ENCODE measurements at places on chromosomes 12 and 14.
A peak's percentile ranks its signal among the peaks of the same experiment; 100 is the strongest.

DNA sequence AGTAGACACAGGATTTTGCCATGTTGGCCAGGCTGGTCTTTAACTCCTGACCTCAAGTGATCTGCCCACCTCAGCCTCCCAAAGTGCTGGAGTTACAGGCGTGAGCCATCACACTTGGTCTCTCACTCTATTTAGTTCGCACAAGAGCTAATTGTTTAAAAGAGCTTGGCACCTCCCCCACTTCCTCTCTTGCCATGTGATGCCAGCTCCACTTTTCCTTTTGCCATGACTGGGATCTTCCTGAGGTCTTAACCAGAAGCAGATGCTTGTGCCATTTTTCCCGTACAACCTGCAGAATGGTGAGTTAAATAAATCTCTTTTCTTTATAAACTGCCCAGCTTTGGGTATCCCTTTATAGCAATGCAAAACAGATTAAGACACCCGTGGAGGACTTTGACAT lies 200.1 kb upstream of the FRMD6 start:
- no peak for DNase-seq

DNA sequence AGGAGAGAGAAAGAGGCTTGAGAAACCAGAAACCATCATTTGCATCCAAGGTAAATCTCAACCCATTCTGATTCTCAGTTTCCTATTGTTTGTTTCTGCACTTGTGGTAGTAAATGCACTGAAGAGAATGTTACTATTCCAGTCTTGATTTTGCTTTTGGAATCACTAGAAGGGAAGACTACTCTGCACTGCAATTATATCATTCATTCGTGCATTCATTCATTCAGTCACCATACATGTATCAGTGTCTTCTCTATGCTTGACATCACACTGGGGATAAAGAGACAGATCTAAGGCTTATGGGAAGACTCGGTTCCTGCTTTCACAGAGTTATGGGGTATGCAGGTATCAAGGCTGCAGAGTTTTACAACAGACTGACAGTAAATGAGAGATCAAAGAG lies 90.3 kb upstream of the EGLN3 start:
- no peak for DNase-seq

GRCh38 chr14:65959563-65960024 lies 526.6 kb upstream of the CCDC196 start:
- DNase-seq = no peak

GRCh38 chr14:105419195-105420091 lies at the start of gene MTA1:
Gene MTA1, plus strand, starts transcription at chr14:105419827. Its CDS starts 209 bp downstream, at chr14:105420036.
- DNase-seq = no peak

- DNase-seq = no peak
Measured at GRCh38 chr12:118220702-118221101, 84.8 kb downstream of the PEBP1 start.

- DNase-seq = no peak
Measured at GRCh38 chr12:12331244-12331771, 18.7 kb downstream of the MANSC1 start.

GRCh38 chr12:29148596-29148910 lies 525 bp upstream of the FAR2 start:
- DNase-seq = no peak

DNA sequence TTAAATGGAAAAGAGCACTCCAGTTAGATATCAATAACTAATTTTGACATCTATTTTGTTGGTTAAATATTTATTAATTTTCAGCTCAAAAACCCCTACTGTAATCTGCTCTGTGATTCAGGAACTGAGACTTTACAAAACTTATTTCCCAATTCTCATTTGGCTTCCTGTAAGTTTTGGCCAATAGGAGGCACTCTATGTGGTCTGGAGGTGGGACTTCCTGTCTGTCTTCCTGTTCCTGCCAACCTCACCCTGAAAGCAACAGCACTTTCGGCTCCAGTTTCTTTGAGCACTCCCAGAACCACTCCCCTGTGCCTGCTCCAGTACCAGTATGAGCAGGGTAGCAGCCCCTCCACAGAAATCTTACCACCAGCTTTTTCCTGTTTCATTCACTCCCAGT lies 1027.0 kb downstream of the VRK1 start:
- DNase-seq = no peak

- DNase-seq = no peak
Measured at GRCh38 chr12:19316425-19316824, 122.9 kb upstream of the AEBP2 start.

- peak; percentile 30 for DNase-seq
Measured at GRCh38 chr12:74689071-74689655, 151.5 kb downstream of the ATXN7L3B start.

- DNase-seq = no peak
Measured at GRCh38 chr14:38079886-38080285, 127.8 kb upstream of the SSTR1 start.

DNA sequence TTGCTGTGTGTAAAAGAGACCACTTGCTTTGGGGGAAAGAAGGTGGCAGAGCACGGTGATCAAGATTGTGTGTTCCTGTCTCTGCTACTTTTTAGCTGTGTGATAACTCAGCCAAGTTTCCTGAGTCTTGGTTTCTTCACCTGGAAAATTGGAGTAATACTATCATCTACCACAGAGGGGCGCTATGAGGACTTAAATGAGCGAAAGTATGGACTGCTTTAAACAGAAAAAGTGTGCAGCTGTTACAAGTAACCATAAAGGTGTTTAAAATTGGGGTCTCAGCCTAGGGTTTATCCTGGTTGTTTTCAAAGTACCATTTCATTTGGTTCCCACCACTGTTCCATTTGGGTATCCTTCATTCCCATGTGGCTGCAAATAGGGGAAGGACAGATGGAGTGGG lies 65.9 kb upstream of the WSCD2 start:
- peak; percentile 63 for DNase-seq

DNA sequence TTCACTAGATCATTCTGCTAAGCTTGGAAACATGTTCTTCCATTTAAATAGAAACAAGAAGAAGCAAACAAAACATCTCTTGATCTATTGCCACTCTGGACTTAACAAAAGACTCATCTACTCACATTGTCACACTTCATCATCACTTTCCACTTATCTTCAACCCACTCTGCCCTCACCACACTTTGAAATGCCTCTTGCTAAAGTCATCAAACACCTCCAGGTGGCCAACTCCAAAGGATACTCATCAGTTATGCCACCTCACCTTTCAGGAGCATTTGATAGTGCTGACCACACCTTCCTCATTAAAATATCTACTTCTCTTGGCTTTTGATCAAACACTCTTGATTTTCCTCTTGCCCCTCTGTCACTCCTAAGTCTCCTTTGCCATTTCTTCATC lies 7.2 kb downstream of the EFCAB11 start:
- no peak for DNase-seq

GRCh38 chr12:114986849-114987248 lies 302.9 kb upstream of the TBX3 start:
- no peak for DNase-seq

DNA sequence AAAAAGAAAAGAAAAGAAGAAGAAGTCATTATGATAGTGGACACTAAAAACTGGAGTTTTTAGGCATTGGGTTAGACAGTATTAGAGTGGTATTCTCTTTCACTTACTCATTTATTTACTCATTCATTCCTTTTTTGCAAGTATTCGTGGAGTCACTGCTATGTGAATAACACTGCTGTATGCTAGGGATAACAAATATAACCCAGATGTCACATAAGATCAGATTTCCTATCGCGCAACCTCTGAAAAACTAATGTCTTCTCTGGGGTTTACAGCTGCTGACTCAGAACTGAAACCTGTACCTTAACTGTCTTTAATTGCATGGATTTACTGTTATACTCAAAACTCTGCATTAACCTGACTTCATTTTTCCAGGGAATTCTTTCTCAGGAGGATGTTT lies 353.7 kb downstream of the LRIG3 start:
- DNase-seq = no peak

- no peak for DNase-seq
Measured at GRCh38 chr14:62329427-62329826, 567.2 kb downstream of the SNAPC1 start.

DNA sequence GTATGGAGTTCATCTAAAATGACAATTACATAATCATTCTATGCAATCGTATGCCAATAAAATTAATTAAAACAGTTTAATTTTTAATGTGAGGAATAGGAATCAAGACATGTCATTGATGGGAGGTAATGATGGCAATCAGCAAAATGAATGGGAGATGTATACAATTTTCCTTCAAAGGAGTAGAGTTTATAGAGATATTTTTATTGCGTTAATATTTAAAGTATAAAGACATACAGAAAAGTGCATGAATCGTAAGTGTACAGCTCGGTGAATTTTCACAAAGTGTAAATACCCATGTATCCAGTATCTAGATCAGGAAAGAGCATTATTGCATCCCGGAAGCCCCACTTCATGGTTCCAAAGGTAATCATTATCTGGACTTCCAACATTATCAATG lies 1.2 kb downstream of the MIPOL1 start:
- DNase-seq = no peak

GRCh38 chr14:75667099-75667765 lies 6.2 kb downstream of the TTLL5 start:
- no peak for DNase-seq

- no peak for DNase-seq
Measured at GRCh38 chr14:75837151-75837787, 144.5 kb downstream of the TGFB3 start.

- DNase-seq = no peak
Measured at GRCh38 chr12:118377884-118378470, 1.6 kb downstream of the SUDS3 start.

GRCh38 chr12:96513166-96513565 lies 23.8 kb downstream of the CFAP54 start:
- no peak for DNase-seq

DNA sequence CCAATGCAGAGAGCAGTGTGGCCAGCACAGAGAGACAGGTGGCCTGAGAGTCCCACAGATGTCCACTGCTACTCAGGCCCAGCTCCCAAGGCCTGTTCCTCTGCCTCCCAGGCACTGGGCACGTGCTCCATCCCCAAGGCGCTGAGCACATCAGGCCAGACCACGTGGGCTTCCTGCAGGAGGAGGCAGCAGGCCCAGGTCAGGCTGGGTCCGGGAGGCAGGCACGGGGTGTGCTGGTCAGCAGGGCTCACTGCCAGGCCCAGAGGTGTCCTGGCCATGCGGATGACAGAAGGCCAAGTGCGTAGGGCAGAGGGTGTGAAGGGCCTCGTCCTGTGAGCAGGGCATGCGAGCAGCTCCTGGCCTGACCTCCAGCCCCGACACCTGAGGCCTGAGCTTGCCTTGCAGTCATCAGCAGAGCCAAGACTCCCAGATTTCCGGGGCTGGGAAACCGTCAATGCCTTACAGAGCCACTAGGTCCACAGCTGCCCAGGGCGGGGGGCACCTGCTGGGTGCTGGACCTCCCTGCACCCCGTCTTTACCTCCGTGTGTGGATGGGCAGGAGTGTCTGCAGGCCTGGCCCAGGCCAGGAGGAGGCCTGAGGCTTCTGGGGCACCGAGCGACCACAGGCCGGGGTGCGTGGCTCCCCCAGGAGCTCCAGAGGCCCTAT lies 14.9 kb downstream of the TRMT61A start:
- DNase-seq = no peak

GRCh38 chr12:13165617-13166041 lies 30.9 kb upstream of the EMP1 start:
- DNase-seq = no peak

- no peak for DNase-seq
Measured at GRCh38 chr14:39875028-39875427, 442.8 kb upstream of the FBXO33 start.

DNA sequence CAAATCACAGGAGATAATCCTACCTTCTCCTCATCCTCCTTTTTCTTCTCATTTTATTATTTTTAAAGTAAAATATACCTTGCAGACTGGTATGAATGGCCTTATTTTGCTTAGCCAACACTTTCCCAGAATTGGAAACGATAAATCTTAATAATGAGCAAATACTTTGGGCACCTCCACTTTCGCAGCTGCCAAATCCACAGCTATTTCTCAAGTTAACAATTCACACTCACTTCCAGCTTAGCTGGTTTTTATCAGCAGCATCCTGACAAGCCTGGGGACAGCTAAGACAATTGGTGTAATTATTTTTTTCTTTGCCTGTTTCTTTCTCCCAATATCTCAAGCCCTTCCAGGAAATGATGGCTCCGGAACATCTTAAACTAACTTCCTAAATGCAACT lies 867.5 kb upstream of the TMEM132C start:
- no peak for DNase-seq

DNA sequence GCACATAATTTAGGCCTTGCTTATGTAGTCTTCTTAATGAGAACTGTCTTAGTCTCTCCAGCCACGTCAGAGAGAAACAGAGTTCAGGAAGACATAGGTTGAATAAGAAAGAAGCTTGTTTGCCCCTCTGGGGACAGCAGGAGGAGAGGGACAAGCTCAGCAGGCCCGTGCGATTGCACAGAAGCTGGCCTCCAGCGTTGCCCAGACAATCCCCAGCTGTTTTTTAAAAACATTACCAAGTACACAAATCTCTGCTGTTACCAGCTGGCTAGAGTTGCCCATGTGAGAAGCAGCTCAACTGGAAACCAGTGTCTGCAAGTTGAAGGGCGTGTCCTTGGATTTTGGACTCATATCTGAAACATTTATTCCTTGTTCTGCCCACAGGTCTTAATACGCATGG lies 232.6 kb downstream of the EFCAB11 start:
- DNase-seq = no peak

- DNase-seq = no peak
Measured at GRCh38 chr14:88612981-88613380, 50.1 kb downstream of the ZC3H14 start.

GRCh38 chr14:39005044-39005880 lies 97.8 kb downstream of the SEC23A start:
- DNase-seq = no peak

- no peak for DNase-seq
Measured at GRCh38 chr14:104450811-104451401, 128.7 kb upstream of the C14orf180 start.

GRCh38 chr12:69987579-69988091 lies 162.6 kb downstream of the MYRFL start:
- DNase-seq = no peak

DNA sequence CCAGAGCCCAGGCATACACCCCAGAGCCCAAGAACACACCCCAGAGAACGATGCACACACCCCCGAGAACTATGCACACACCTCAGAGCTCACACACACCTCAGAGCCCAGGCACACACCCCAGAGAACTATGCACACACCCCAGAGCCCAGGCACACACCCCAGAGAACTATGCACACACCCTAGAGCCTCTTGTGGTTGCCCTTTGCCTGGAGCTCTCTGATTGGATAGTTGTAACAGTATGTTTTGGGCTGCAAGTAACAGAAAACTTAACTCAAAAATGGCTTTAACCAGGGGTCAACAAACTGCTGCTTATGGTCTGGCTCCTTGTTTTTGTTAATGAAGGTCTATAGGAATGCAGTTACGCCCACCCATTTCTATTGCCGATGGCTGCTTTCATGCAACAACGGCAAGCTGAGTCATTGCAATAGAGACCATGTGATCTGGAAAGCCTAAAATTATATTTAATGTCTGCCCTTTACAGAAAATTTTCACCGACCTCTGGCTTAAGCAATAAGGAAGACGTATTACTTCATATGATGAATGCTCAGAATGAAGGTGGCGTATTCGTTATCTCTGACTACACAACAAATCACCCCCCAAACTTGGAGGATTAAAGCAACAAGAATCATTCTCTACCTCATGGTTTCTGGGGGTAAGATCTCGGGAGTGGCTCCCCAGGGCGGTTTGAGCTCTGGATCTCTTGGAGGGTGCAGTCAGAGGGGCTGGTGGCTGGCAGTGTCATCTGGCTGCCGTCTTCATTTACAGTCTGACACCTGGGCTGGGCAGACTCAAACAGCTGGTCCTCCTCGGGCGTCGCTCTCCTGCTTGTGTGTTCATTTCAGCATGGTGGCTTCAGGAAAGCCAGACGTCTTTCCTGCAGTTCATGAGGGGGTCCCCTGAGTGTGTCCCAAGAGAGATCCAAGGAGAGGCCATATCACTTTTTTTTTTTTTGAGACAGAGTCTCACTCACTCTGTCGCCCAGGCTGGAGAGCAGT lies 66.3 kb upstream of the NCOR2 start:
- DNase-seq = no peak
